Transverse colon (tissue), 4 donors: ENCODE measurements at places on chromosomes 6 and 20. TPM values are rescaled to one million over a fixed set of nuclear protein-coding genes. Genes with fewer than 3 reads are reported as not detected.

GRCh38 chr6:128417698-128418097 is 102.7 kb downstream of the PTPRK start:
- H3K36me3 ChIP-seq: no peaks in the 10 kb centered on the region
- H3K4me3 ChIP-seq: no peak overlapping the region
- no peak overlapping the region for H3K27ac ChIP-seq
- no peak for DNase-seq
- H3K27me3 ChIP-seq: no peaks in the 10 kb centered on the region

- H3K4me1 ChIP-seq: no peaks in the 10 kb centered on the region
- H3K36me3 ChIP-seq: no peaks in the 10 kb centered on the region
- peak overlapping the region; percentile 54 for H3K27ac ChIP-seq
- DNase-seq: no peak
- H3K4me3 ChIP-seq: no peak overlapping the region
These were observed 92.5 kb upstream of the NXT1 start for GRCh38 chr20:23257848-23258746.

The TRIM27 gene
- total RNA-seq: 237 TPM

The C20orf202 gene
- 0.55 TPM for total RNA-seq

GRCh38 chr6:112620812-112621569 is 273.9 kb downstream of the RFPL4B start:
- no peaks in the 10 kb centered on the region for H3K27me3 ChIP-seq
- DNase-seq: no peak
- H3K27ac ChIP-seq: no peak overlapping the region
- H3K36me3 ChIP-seq: no peaks in the 10 kb centered on the region
- no peak overlapping the region for H3K4me3 ChIP-seq
- no peaks in the 10 kb centered on the region for H3K4me1 ChIP-seq

DNA sequence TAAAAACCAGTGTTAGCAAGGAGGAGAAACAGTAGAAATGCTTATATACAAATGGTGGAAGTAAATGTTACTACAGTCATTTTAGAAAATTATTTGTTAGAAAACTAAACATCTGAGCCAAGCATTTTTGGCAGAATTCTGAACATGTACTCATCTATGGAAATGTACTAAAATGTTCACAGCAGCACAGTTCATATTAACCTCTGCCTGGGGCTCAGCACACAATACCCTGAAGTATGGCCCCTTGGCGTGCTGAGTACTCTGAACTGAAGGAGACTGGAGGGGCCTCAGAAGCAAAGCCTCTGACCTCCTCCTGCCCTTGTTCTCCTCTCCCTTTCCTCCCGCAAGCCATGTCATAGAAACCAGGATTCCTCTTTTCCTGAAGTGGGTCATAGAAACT is 66.2 kb upstream of the RALGAPA2 start:
- H3K27ac ChIP-seq: no peak overlapping the region
- H3K27me3 ChIP-seq: no peaks in the 10 kb centered on the region
- H3K36me3 ChIP-seq: no peaks in the 10 kb centered on the region
- DNase-seq: no peak
- peaks cover 26% of the 10 kb centered on the region for H3K4me1 ChIP-seq

GRCh38 chr6:489001-489400 is 97.4 kb downstream of the IRF4 start:
- no peak overlapping the region for H3K4me3 ChIP-seq
- no peak overlapping the region for H3K27ac ChIP-seq
- H3K4me1 ChIP-seq: no peaks in the 10 kb centered on the region
- no peaks in the 10 kb centered on the region for H3K27me3 ChIP-seq
- DNase-seq: no peak

The CCN6 gene
- total RNA-seq: not detected

The IL20RA gene
- total RNA-seq: 9.7 TPM

The C20orf144 gene
- not detected for total RNA-seq
